ENCODE measurements at places on chromosomes 2 and 18.

DNA sequence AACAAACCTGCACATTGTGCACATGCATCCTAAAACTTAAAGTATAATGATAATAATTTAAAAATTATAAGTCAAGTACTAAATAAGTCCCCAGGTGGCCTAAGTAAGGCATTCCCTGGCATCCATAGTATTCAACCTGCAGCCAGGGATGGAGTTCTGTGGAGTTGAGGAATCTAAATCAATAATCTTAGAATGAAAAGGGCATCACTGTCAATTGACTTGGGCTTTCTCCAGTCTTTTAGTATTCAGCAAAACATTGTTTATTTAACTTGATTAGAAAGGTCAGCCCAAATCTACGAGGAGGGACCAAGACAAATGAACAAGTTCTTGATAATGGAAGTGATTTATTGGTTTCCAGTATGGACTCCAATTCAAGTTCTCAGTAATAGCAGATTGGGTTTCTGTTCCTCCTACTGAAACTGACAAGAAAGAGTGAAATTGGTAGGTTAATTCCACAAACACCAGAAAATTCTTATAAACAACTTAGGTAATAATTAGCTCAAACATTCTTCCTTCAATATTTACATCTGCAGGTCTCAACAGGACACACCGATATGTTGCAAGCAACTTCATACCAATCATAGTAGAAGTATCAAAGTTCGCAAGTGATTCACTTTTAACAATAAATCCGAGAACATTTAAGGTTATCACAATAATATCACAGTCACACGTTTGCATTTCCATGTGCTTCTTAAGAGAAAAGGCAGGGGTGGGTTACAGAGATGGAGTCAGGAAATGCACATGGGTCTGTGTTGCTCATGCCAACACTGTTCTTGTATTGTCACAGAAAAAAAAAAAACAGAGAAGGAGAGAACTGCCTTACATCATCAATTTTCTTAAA lies 51.7 kb upstream of the EHBP1 start:
- DNase-seq = no peak

DNA sequence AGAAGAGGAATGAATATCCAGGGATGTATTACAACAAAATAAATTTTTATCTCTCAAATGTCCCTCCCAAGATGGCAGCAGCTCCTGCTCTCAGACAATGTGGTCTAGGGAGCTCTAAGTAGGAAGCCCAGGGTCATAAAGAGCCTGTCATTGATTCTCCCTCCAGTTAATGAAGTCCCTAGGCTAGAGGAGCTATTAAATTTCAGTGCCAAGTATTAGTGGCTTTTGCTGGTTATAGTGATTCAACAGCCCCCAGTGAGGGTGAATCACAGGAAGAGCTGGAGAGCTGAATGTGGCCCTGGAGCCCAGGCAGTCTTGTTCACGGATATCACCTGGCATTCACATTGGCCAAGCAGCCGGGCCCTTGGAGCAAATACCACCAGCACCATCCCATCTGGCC lies 109.8 kb upstream of the YPEL5 start:
- DNase-seq = no peak

DNA sequence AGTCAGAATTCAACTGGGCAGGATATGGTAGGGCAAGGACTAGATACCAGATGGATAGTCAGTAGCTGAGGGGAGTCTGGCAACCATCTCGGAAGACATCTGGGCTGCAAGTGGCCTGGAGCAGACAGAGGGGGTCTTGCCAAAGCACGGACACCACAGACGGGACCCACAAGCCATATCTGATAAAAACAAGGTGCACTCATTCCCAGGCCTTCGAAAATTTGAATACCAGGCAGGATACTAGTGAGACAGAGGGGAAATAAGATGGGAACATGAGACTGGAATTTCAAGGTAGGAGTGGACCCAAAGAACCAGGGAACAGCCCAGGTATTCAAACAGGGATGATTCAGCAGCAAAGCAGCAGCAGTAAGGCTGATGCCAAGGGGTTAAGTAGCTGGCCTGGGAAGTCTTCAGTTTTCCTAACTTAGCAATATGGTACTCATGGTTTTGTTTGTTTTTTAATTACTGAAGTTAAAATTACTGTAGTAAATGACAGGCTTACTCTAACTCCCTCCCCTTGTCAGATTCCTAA lies 144.9 kb upstream of the NCKAP5 start:
- DNase-seq = no peak

DNA sequence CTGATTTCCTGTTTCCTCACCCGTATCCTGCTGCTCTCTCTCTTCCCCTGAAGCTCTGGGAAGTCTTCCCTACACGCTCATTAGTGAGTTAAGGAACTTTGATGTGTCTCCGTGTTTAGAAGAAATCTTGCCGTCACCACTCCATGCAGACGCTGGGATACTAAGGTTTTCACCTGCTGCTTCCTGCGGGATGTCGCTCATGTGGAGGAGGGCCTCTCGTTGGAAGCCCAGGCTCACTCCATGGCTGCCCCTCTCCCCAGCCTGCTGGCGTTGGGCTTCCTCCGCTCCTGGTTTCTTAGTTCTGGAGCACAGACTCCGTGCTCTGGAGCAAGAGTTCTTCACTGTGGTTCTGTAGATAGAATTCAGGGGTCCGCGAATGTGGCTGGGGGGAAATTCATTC lies 326.3 kb downstream of the GBX2 start:
- no peak for DNase-seq

DNA sequence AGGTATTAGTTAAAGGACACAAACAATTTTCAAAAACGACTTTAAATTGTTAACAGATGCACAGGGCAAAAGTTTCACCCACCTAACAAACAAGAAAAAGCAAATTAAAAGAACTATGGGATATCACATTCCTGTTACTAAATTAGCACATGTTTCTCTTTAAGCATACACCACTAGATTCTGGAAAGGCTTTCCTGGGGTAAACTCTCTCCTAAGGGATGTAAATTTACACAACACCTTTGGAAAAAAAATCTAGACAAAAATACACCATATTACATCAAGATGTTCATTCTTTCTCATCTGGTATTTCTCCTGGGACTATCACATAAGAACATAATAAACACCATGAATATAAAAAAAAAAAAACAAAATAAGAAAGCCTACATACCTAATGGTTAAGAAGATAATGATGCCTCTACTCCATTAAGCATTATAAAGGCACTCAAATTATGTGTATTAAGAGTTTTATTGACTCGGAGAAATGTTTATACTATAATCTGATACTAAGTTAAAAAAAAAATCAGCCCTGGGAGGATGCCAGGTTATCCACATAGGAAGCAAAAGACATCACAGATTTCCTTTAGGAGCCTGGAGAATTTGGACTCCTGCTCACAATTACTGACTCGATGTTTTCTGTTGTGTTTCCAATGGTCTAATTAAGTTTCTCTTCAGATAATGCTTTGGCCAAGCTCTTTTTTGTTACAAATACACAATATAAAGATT lies 82.8 kb upstream of the AFF3 start:
- DNase-seq = no peak

DNA sequence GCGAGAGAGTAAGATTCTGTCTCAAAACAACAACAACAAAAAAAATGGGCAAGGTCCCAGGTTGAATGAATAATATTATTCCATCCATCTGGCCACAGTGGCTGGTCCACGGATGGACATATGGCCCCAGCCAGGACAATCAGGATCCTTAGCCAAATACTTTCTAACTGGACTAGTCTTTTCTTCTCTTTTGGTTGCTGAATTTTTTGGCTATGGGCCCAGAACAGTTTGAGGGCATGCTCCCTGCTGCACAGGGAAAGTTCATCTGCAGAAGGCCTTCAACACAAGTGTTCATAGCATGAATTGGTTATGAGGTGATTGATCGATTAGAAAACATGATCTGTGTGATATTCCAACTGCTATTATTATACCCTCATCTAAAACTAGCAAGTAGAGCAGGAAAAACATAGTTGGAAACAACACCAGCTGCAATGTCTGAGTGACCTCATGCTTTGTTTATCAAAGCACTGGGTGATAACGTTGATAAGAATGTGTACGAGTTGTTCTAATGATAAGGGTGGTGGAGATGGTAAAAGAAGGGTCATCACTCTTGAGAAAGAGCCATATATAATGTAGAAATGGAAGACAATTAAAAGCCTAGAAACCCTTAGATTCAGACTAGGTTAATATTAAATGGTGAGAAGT lies 47.8 kb upstream of the RNF103 start:
- DNase-seq = no peak

DNA sequence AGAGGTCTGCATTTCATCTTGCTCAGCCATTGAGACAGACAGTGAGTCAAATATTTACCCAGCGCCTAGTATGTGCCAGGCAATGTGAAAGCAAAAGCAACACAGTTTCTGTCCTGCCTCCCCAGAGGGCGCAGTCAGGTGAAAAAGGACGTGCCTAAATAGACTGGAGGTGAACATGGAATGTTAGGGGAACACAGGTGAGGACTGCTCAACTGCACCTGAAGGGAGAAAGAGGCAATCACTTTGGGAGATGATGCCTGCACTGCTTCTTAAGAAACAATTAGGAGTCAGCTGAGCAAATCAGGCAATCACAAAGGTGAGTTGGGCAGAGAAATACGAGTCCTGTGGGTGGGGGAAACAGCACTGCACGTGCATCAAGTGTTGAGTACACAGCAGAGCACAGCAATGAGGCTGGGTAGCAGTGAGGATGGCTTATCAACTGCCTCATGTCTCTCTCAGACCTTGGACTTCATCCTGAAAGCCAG lies 218.3 kb upstream of the SMAD7 start:
- DNase-seq = no peak

DNA sequence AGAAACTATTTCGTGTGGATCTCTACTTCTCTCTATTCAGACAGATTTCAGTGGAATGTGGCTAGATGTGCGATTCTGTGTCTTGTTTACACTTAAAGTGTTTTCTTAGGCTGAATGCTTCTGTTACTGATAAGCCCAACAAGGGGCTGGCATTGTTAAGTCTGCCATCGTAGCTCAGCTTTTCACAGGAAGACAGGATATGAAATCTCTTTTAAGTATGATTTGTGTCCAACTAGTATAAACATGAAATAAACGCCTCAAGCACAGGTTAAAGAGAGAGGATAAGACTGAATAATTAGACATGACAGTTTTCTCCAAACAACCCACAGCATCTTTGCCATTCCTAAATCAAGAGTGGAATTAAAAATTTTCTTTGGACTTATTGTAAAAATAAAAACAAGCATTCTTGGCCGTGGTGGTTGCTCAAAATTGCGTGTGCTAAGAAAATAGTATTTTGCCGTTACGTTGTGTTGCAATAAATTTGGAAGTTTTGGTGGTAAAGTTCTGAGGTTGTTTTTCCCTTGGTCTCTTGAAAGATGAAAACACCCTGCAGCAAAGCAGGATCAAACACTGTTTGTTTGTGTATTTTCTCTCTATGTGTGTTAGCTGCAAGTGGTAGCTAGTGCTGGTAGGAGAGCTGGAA lies 1.0 kb downstream of the VIT start:
- DNase-seq = no peak

GRCh38 chr2:10209406-10209935 lies 86.9 kb downstream of the RRM2 start:
- no peak for DNase-seq

DNA sequence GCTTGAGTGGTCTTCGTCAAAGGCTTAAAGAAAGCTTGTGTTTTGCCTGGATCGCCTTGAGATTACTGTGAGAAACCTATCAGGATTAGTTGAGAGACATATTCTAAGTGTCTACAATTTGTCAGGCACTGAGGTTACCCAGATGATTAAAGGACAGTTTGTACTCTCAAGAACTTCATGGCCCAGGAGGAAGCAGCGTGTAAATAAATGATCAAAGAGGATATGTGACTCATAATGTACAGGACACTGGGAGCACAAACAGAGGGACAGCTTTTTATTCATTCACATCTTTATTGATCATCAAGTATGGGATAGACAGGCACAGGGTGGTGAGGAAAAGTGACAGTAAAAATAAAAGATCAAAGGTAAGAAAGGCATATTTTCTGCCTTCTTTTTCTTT lies 152.6 kb upstream of the FSHR start:
- DNase-seq = no peak

GRCh38 chr2:233686928-233687327 lies 5.2 kb downstream of the UGT1A7 start:
- no peak for DNase-seq

DNA sequence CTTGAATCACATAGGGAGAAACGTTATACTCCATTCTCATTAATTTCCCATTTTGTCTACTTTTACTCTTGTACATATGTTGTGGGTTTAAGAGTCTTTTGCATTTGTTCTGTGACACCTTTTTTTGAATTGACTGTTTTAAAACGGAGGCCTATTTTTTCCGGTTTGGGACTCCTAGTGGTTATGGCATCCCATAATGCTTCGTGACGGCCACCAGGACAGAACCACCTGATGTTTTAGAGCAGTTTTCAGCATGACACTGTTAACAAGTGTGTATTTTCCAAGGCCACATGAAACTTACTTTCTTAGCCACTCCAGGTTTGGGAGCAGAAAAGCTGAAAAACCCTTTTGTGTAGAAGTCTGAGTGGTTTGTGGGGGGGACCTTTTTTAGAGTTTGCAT lies 8.4 kb downstream of the SOX11 start:
- no peak for DNase-seq

DNA sequence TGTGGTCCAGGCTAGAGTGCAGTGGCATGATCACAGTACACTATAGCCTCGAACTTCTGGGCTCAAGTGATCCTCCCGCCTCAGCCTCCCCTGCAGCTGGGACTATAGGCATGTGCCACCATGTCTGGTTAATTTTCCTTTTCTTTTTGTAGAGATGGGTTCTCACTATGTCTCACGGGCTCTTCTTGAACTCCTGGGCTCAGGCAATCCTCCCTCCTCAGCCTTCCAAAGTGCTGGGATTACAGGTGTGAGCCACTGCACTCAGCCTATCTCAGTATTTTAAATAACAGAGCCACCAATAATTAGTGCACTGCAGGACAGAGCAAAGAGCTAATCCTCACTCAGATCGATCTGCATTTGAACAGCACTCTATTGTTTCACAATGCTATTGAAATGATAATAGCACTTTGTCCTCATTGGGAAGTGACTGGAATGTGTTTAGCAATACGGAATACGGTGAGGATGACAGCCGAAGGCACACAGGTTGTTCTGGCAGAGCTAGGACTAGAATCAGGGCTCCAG lies 335.9 kb downstream of the DLGAP1 start:
- DNase-seq = no peak

DNA sequence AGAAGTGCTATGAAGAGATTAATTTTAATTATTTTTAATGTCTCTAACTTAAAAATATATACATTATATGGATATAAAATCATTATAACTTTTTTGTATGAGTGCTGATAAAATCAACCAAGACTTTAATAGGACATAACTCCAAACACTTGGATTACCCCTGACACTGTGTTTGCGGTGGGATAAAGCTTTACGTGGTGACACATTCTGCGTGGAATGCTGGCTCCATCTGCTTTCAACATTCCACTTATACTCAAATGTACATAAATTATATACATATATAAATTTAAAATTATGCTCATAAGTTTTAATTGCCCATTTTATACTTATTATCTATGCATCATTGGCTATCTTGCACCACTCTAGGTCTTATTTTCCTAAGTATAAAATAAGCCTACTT lies 30.5 kb downstream of the LINC00305 start:
- DNase-seq = no peak

- no peak for DNase-seq
These were observed 106.6 kb upstream of the DDX18 start for GRCh38 chr2:117707874-117708273.
